ENCODE measurements at places on chromosomes 1 and 21.
A peak's percentile ranks its signal among the peaks of the same experiment; 100 is the strongest.

DNA sequence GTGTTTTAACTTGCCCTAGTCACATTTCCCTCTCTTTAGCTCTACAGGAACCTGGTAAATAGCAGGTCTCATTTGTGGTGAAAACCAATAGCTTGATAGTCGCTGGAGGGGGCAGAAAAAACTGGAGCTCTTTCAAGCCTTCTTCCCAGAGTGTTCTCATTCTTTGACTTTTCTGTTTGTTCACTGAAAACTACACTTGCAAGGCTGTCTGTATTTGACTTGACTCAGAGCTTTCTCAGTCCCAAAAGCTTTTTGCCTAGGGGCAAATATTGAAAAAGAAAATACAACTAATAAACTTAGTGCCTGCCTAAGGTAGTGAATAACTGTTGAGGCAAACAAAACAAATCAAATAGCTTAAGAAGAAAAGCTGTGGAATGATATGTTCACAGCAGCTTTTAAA is 217.1 kb upstream of the CHRM3 start:
- DNase-seq: no peak

DNA sequence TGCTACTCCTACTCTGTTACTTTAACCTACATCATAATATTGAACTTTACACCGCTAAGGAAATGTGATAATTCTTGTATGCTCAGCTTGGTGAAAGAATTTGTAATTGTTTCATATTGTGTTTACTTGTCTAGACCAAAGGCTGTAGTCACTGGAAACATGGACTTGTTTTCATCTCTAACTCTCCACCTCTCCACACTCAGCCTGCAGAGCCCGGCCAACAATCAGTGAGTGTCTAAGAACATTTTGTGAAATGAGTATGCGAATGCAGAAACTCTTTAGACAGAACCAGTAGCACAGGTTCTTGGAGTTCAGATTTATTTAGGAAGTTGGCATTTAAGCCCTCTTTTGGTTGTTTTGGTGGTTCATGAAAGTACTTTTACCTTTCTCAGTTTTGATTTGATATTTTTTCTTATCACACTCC is 3.2 kb upstream of the RWDD3 start:
- no peak for DNase-seq

DNA sequence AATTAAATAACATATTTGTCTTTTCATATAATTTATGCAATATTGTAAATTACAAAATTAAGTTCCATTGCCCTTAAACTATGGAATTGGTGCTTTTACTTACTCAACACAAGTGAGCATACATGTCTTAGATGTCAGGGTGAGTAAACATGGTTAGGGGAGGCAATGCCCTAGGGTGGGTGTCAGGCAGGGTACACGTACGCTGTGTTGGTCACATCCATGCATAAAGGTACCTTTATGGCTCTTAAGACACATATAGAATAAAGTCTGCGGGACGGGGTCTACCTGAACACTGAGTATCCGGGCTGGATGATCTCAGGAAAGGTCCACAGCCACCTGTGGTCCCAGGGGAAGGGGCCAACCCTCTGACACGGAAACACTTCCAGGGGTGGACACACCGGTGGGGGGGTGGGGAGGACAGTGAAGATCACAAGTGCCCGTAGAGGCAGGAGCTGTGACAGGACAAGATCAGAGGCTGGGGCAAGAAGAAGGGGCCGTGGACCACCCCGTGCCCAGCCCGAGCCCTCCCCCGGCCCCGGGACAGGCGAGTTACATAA is 720 bp downstream of the LIN9 start:
- peak; percentile 59 for DNase-seq

DNA sequence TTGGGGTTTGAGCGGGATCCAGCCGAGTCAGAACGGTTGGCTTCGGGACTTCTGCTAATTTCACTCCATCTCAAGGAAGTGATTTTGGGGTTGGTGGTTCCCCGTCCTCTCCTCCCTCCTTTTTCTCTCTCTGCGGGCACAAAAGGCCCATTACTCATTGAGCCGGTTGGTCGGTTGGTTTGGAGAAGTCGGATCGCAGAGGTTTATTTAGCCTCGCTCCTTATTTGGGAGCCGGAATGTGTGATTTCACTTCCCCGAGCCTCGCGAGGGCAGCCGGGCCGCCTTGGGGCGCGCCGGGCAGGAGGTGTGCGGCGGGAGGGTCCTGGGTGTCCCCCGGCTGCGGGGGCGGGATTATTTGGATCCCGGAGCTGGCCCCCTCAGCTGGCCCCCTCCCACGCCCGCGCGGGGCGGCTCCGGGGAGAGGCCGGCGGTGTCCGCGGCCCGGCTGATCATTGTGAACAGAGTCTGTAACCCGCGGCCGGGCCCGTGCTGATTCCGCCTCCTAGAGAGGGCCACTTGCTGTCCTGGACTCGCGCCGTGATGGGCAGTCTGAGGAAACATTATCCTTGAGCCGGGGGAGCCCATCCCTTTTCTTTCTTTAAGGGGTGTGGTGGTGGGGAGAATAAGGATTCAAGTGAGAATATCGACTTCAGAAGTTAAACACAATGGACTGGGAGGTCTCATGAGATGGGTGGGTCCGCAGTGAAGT is 1.2 kb downstream of the MAPKAPK2 start:
- DNase-seq: peak; percentile 87

DNA sequence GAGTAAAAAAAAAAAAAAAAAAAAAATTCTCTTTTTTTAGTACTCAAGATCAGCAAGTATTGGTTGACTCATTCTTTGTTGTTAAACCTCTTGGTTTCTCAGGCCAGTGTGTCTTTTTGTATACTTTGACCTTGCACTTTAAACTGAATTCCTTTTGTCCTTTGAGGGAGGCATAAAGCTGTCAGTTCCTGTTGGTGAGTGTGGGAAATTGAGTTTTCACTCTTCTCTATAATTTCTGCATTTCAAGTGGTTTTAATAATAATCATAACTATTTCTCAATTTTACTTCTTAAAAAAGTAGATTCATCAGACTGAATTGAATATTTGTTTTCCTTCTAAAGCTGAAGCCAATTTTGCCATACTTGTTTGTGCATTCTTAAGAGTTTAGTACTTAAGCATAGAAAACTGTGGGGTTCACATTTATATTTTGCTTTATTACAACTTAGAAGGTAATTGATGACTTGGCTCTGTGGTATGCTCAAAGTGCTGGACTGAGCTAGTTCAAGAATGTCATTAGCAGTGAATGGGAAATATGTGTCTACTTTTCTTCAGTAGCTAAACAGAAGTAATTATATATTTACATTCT is 43.4 kb downstream of the ITSN1 start:
- no peak for DNase-seq

- DNase-seq: no peak
These were observed 201.5 kb downstream of the LMO4 start for GRCh38 chr1:87530042-87530807.

- DNase-seq: no peak
These were observed 52.3 kb upstream of the POU2F1 start for GRCh38 chr1:167168424-167168823.

DNA sequence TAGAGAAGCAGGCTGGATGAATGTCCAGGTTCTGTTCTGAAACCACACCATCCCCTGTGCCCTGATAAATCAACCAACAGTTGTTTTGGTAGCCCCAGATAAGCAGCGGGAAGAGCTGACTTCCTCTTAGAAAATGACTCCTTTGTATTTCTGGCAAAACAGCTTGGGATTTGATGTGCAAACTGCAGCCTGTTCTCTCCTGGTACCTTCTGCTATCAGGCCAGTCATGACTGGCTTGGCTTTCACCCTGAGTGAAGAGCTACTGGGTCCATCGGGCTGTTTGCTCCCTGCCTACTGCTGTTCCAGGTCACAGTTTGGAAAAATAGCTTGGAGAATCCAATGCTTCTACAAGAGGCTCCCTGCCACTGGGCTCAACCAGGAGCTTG is 116.8 kb downstream of the DTL start:
- DNase-seq: no peak

DNA sequence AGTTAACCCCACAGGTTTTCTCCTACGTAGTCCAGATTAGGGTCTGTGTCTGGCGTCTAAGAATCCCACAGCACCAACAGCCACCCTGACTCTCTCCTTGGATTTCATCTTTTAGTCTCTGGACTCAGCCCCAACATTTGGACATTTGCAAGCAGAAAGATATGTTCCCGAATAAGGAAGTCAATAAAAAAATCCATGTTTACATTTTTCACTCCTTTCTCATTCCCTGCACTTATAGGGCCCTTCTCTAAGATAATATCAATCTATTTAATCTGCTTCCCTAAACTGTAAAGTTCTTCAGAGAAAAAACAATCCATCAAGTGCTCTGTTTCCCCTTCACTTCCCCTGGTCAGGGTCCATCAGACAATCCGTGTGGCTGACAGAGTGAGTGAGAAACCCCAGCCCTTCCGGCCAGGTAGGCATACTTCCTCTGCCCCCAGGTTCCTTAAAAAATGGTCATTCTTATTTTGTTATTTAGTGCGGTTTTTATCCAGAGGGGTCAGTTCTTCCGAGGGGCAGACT is 105.9 kb upstream of the CDC42BPA start:
- no peak for DNase-seq

DNA sequence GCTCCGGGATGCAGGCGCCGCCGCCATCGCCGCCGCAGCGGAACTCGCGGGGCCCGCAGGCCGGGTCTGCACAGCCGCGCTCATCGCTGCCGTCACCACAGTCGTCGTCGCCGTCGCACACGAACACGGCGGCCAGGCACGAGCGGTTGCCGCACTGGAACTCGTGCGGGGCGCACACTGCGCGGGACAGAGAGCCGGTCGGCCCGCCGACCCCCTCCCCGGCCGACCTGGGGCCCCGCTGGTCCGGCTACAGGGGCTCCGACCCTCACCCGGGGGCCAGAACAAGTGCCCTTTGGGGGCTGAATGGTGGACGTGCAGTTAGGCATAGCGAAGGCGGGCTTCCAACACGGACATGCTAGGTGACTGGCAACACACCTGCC is 38.6 kb upstream of the MAGOH start:
- DNase-seq: no peak

DNA sequence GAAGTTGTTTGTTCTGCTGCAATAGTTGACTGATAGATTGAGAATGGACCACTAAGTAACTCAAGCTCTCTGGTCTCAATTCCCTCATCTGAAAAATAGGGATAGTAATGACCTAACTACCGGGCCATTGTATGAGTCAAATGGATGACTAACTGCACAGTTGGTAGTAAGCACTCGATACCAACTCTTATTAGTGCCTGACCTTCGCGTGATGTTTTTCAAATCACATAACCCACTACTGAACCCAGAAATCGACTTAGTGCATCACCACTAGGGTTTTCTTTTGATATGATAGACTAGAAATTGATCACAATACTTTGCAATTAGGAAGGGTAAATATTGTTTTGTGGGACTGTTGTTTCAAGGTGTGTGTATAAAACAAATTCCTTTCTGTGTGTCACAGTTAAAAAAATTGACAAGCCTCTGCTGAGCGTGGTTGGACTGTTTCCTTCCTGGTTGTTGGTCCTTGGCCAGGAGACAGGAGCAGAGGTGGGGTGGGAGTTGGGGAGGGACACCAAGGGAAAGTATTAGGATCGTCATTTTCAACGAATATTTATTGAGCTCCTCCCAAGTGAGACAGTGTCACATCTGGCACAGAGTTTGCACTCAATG is 54.0 kb upstream of the LRP8 start:
- no peak for DNase-seq

GRCh38 chr1:46466477-46467182 is 23.0 kb upstream of the DMBX1 start:
- peak; percentile 34 for DNase-seq

- DNase-seq: no peak
These were observed 6.1 kb downstream of the ZNF124 start for GRCh38 chr1:247165674-247166073.

- DNase-seq: no peak
These were observed 25.7 kb downstream of the RPRD2 start for GRCh38 chr1:150389650-150390049.

DNA sequence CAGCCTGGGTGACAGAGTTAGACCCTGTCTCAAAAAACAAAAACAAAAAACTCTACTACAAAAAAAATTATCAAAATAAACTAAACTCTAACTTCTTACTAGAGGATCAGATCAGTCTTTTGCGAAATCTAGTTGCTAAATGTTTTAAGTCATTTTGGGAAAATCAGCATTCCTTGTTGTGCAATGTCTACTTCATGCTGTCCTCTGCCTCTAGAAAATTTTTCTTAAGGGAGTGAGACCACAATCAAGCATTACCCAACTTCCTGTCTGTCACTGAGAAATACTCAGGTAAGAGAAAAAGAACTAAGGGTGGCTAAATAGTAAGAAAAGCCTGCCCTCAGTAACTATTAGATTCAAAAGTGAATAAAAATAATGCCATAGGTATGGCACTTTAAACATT is 67.2 kb upstream of the FOXD3 start:
- no peak for DNase-seq

DNA sequence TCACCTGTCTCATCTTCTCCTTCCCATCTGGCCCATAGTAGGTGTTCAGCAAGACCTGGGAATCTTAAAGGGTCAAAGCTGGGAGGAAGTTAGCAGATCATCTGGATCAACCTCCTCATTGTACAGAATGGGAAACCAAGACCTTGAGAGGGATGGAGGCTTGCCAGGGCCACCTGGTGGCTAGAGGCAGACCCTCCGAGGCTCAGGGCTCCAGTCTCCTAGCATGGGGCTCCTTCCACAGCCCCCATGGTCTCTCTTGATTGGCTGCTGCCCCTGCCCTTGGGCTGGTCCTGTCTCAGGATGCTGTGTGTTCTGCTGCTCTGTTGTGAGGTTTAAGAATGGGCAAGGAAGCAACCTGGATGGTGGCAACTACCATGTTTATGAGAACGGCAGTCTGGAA is 68.7 kb upstream of the CNTN2 start:
- no peak for DNase-seq

GRCh38 chr1:76494807-76495206 is 372.5 kb upstream of the ST6GALNAC5 start:
- DNase-seq: no peak

GRCh38 chr1:232517204-232517603 is 112.7 kb downstream of the SIPA1L2 start:
- no peak for DNase-seq

DNA sequence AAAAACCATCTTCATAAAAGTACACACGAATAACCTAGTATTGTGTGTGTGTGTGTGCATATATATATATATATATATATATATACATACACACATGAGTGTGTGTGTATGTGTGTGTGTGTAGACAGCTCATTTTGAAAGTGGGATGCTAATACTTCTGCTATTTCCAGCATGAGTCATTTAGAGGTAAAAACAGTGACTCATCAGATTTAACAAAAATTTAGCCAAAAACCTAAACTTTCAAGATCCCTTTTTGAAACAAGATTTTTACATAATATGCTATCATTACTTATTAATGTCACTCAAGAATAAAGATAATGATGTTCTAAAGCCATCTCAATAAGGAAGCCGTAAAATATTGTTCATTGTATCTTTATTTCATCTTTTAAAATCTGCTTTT is 35.6 kb upstream of the ADGRL4 start:
- DNase-seq: no peak
